ENCODE measurements at places on chromosomes 12 and 14.

DNA sequence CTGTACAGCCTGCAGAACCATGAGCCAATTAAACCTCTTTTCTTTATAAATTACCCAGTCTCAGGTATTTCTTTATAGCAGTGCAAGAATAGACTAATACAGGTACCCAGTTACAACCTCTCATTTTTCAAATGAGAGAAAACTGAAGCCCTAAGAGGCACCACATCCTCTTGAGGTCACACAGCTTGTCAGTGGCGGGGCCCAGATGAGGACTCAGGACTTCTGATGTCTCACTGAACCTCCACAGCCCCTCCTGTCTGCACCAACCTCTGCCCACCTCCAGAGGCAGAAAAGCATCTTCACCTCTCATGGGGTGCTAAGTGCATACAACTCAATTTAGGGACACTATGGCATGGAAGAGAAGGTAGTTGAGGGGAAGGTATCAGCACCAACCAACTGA is 120.7 kb downstream of the CRACR2A start:
- DNase-seq = no peak

GRCh38 chr12:19665121-19665900 is 226.0 kb downstream of the AEBP2 start:
- DNase-seq = no peak

- no peak for DNase-seq
Measured at GRCh38 chr14:81591266-81591665, 57.6 kb upstream of the SEL1L start.

GRCh38 chr12:79360286-79360685 is 330.5 kb downstream of the PAWR start:
- DNase-seq = no peak

DNA sequence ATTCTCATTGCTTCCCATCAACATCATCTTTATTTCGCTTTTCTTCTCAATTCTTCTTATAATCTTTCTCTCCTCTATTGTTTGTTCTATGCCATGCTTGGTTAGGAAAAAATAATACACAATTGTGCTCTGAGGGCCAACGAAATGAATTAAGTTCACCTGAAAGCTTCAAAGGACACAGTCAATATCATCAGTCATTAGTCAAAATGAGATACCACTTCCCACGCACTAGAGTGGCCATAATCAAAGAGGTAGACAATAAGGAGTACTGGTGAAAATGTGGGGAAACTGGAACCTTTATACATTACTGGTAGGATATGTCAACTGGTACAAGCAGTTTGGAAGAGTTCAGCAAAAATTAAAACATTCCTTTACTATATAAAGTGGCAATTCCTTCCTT is 91.5 kb downstream of the TMTC1 start:
- DNase-seq = no peak

DNA sequence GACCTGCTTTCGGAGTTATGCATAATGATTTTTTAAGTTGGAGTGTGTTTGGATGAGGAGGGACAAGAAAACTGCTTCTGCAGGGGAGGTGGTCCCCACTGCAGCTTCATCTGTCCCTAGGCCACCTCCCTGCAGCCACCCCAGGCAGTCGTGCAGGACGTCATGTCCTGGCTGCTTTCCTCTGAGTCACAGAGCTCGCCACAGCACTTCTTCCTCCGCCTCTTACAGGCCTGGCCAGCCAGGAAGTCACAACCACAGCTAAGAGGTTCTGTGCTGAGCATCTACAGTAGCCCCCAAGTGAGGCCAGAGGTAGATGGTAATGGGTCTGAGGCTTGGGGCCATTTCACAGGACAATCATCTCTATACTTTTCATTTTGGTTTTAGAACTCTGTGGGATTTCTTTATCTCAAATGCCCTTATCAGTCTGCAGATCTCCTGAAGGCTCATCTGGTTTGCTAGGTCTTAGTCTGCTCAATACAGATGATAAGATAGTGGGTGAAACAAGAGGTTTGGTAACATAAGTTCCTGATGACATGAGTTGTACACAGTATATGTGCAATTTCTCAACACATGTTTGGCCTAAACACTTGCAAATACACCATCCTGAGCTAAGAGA is 106.4 kb downstream of the ARF6 start:
- DNase-seq = peak; percentile 84

- peak; percentile 20 for DNase-seq
Measured at GRCh38 chr12:104520242-104520900, 63.6 kb downstream of the CHST11 start.

All from myocyte (in vitro differentiated cells).